Psoas muscle (tissue), 8 donors: ENCODE measurements at places on chromosomes 12 and 14. TPM values are rescaled to one million over a fixed set of nuclear protein-coding genes. Genes with fewer than 3 reads are reported as not detected.

NKX2-1 gene
- not detected for total RNA-seq

OTX2 gene
- not detected for total RNA-seq

ANGEL1 gene
- total RNA-seq = 11.1 TPM

IFI27 gene
- total RNA-seq = 69.2 TPM

BIN2 gene
- total RNA-seq = 1.6 TPM

MARK3 gene
- total RNA-seq = 63.9 TPM

PRH2 gene
- total RNA-seq = not detected

HNRNPA1 gene
- total RNA-seq = 601 TPM

SLC7A8 gene
- total RNA-seq = 43.0 TPM

MLF2 gene
- total RNA-seq = 156 TPM

P2RX7 gene
- total RNA-seq = 0.76 TPM

FGF6 gene
- 27.1 TPM for total RNA-seq

LGR5 gene
- 1.7 TPM for total RNA-seq

- DNase-seq = no peak
Observed at GRCh38 chr12:84416626-84417025, 496.0 kb downstream of the SLC6A15 start.

DNA sequence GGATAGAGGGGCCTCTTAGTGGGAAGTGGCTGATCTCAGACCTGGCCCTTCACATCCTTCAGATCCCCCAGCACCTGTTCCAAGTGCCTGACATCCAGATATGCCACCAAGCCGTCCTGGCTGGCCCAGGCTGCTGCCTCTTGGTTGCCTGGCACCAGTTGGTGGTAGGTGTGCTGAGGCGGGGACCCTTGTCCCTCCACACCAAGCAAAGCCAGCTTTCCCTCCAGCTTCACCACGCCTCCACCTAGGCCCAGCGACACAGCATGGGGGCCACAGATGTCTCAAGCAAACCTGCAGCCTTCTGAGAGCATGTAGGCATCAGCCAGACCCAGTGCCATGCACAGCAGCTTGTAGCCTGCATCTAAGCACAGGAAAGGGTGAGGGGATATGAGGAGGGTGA, 3.5 kb upstream of the CD63 start:
- no peak for DNase-seq

DNA sequence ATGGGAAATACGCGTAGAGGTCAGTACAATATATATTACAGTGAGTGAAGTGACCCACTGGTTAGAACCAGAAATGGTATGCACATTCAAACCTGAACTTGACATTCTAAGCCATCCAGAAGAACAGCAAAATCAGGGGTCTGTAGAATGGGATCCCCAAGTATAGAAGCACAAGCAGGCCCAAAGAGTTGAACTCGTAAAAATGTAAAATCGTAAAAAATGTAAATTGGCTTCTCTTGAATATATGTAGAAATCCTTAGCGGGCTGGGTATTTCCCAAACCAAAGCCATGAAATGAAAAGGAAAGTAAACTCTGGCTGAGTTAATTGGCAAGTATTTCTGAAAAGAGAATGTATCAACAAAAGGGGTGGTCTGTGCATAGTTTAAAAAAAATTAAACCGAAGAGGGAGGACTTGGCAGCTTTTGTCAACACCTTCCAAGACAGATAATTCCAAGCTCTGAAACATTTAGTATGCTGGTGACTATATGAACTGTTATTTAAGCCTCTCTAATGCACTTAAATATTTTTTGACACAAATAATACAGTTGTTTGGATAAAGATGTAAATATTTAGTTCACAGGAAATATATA, 1505.6 kb upstream of the FLRT2 start:
- no peak for DNase-seq

DNA sequence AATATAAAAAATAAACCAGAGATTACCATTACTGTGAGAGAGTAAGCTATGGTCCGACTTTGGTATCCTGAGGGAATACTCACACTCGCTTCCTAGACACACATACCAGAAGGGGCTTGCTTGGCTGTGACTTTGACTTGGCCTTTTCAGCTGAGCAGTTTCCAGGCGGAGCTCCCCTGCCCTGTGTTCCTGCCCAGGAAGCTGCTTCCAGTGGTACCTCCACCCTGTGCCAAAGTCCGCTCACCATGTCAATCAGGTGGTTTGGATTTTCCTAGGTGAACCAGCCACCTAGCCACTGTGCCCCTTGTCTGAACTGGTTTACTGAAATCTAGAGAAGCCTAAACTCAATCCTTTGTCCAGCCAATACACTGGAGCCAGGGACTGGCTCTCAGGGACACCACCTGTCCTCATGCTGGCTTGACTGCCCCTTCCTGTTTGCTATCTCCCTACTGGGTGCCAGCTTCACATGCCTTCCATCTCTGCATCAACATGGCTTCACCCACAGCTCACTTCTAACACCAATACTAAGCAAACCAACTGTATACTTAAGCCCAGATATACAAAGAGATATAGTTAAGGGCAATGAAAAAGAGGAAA, 28.6 kb downstream of the MAX start:
- DNase-seq = no peak

- DNase-seq = no peak
Observed at GRCh38 chr14:68462683-68463082, 330.2 kb downstream of the ZFP36L1 start.

DNA sequence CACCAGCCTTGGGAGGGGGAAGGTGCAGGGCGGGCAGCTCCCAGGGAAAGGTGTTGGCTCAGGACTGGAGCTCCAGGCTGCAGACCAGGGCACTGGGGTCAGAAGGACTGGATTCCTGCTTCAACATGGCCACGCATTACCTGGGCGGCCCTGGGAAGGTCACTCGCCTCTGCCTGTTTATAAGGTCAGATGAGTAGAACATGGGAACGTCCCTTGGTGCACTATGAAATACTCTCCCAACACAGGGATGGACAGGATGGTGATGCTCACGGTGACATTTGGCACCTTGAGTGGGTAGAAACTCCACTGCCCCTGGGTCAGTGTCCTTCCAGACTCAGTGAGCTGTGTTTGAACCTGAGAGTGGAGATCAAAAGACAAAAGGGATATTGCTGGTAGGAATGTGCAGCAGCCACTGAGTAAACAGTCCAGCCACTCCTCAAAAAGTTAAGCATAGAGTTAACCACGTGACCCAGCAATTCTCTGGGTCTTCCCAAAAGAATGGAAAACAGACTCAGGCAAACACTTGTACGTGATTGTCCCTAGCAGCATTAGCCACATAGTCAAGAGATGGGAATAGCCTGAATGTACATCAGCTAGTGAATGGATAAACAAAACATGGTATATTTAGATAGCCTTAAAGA, 9.1 kb upstream of the BDKRB2 start:
- no peak for DNase-seq

- DNase-seq = no peak
Observed at GRCh38 chr12:846421-846820, 94.0 kb downstream of the WNK1 start.

- DNase-seq = no peak
Observed at GRCh38 chr12:28144059-28144458, 46.2 kb upstream of the CCDC91 start.

- DNase-seq = peak; percentile 68
Observed at GRCh38 chr14:77059276-77059915, 30.9 kb upstream of the IRF2BPL start.

DNA sequence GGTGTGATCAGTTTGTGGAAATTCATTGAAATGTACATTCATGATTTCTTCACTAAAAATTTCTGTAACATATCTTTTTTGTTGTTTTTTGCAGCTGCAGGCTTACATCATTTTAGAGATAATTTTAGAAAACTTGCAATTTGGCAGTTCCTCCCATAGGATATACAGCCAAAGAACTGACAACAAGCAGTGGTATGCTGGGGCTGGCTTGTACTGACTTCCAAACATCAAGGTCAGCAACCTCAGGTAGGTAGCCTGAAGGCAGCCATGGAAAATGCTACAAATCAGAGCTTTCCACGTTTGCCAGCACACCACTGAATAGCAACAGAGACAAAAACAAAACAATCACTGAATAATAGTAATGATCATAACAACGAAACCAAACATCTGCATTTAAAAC, 21.2 kb downstream of the TRIM9 start:
- no peak for DNase-seq

DNA sequence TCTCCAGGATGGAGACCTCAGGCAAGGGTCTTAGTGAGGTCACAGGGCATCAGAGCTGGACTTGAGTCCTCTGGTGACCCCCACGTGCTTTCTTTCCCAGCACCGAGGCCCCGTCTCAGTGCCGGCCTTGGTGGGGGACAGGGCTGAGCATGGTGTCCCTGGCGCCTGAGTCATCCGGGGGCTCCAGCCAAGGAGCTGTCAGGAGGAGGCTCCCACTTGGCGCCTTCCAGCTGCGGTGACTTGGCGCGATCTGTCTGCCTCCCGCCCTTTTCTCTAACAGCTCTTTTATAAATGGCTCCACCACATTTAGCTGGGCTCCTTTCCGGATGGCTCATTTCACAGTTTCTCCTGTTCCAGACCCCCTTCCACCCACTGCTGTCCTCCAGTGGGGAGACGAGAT, 60.4 kb downstream of the PRMT8 start:
- peak; percentile 43 for DNase-seq

DNA sequence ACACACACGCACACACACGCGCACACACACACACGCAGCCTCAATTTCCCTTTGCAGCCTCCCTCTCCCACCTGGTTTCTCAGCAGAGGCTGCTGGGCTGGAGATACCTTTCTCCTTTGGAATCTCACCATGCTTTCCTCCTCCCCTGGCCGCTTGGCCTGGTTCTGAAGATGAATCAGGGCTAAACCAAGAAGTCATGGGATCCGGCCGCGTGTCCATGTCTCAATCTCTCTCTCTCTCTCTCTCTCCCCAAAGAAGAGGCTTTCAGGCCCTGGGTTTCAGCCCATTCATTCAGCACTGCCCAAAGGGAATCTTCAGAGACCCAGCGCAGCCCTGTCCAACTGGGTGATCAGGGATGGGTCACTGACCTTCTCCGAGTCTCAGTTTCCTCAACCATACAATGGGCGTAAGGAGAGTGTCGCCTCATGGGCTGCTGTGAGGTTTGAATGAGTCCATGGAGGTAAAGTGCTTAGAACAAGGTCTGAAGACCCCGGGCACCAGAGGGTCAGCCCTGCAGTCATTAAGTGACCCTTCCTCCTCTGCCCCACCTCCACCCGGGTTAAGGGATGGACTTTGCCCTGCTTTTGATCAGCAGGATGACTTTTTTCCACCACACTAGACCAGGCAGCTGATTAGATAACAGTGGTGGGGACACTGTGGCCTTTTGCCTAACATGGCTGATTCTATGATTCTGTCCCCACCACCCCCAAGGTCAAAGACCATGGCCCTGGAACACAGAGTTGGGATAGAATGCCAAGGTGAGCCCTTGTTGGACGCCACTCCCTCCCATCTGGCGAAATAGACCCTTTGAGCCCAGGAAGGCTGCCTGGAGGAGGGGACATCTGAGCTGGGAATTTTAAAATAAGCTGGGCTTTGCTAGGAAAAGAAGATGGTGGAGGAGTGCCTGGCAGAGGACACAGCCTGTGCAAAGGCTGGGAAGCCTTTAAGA, 42.1 kb downstream of the SCARB1 start:
- no peak for DNase-seq

DNA sequence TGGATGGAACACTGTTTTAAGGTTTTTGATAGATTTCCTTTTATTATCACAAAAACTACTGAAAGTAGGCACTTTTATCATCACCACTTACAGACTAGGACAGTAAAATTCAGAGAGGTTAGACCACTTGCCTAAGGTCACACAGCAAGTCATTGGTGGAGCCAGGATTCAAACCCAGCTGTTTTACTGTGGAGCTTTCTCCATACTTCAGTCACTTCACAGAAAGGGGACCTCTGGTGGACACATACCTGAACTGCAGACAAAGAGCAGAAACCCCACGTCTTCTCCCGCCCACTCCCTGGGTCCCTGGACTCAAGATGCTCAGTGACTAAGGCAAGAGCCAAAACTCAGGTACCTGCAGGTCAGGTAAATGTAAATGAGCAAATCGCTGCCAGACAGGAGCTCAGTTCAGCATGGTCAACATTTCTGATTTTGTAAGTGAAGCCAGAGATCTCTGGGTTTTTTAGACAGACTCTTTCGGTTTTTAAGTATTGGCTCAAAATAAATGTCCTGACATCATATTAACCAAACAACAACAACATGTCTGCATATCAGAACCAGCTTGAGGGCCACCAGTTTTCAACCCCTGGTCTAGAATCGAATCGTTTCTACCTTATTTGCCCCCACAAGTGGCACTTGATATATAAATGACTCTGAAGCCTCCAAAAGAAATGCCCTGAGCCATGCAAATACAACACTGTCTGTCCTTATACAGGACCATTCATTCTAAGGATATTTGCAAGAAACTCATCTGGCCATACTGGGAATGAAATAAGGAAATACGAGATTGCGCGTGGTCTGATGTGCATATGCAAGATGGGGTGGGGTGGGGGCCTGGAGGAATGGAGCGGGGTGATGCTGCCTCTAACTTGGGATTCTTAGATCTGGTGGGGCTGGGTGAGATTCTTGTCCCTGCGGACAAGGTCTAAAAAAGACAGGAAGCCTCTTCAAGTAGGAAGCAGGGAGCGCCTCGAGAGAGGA, 110.9 kb downstream of the KSR2 start:
- DNase-seq = no peak

- DNase-seq = no peak
Observed at GRCh38 chr12:110528277-110528839, 26.2 kb downstream of the RAD9B start.

- no peak for DNase-seq
Observed at GRCh38 chr14:87411370-87411769, 581.6 kb downstream of the GALC start.

DNA sequence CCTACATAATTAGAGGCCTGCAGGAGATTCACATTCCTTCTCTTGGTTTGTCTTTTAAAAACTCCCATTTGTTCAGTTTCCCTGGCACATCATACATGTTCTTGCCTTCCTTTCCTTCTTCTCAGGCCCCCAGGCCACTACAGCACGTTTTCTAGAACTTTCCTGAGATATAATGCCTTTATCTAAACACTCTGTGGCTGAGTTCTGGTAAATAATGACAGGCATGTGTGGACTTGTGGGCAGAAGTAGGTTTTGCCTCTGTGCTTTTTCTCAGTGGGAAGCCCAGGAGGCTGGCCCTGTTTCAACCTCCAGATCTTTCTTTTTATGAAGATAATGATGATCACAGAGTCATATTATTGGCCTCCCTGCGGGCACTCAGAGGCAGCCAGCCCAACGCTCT, 117.2 kb downstream of the TMX1 start:
- DNase-seq = no peak

GRCh38 chr12:95088379-95088778, 15.0 kb upstream of the NR2C1 start:
- DNase-seq = no peak

DNA sequence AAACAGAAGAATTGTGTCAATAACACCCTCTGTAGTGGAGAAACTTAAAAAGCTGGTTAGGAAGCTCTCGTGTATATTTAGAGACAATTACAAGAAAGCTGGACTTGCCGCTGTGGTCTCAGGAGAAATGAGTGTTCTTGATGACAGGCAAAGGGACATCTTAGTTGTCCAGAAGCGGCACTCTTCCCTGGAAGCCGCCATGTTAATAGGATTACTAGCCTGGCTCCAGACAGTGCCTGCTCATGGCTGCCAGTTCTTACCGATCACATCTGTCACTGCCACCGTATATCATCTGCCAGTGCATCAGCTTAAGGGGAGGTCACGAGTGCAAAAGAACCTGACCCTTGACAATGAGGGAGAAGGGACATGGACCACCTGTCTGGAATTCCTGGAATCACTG, 48.9 kb downstream of the C14orf132 start:
- DNase-seq = peak; percentile 1

GRCh38 chr12:32561931-32562341, 117.2 kb upstream of the DNM1L start:
- DNase-seq = no peak

- no peak for DNase-seq
Observed at GRCh38 chr14:106826833-106827369, 1300.5 kb downstream of the TMEM121 start.

GRCh38 chr12:116400636-116401372, 123.3 kb upstream of the MED13L start:
- no peak for DNase-seq

GRCh38 chr12:25684070-25684469, 131.0 kb upstream of the LMNTD1 start:
- DNase-seq = no peak
